ENCODE measurements at places on chromosomes 6 and 20.
A peak's percentile ranks its signal among the peaks of the same experiment; 100 is the strongest.

- DNase-seq, result no peak
These were observed 94.1 kb downstream of the CDH22 start for GRCh38 chr20:46213946-46214823.

DNA sequence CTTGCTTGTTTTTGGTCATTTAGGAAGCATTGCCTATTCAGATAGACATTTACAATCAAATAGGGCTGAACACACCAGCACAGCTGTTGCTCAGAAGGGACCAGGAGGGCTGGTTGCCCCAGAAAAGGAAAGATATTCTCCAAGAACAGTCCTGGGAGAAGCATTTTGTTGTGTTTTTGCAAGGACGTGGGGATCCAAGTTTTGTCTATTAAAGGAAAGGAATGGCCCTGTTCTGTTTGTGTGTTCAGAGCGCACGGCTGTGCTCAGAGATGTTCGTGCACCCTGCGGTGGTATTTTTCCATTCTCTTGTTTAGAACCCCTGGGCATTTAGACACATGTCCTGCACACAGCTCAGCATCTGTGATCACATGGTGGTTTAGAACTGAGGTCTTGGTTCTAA lies 82.5 kb downstream of the TXNDC5 start:
- DNase-seq, result no peak

DNA sequence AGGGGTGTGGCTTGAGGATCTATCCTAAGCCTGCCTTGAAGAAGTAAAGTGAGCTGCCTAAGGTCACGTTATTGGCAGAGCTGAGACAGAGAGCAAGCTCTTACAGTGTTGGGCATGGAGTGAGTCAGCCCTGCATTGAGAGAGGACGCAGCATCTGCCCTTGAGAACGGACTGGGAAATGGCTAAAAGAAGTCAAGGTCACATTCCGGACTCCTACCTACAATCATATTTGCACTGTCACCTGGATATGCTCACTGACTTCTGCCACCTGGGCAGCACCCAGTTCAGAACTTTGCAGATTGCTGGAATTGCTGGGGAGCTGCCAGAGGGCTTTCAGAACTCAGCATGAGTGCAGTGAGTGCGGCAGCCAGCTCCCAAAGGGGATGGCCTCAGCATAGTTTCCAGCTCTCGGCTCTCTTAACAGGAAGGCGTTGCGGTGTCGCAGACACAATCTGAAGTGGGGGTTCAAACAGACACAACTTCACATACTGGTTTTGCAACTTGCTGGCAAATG lies 199.3 kb upstream of the SGK1 start:
- DNase-seq, result no peak

DNA sequence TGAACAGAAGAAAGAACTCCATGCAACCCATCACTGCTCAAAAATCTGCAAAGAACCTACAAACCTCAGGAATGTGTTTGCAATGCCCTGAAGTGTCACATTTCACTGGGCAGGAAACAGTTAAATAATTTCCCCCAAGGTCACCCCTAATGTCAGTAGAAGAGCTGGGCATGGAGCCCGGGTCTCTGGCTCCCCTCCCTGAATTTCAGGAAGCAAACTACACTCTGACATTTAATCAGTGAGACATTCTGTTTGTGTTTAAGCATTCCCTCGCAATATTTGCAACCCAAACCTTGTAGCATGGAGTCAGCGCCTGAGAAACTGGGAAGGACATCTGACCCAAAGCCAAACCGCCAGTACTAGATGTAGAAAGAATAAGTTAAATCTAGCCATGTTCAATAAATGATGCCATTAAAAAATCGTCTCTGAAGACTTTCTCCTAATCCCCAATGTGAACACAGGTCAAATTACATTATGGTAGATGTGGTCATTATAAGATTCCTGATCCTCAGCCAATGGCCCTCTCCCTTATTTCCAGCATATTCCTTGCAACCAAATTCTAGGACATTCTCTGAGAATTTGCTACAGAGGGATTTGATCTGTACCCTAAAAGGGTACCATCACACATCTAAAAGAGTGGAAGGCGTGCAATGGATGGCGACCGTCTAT lies 91.2 kb upstream of the ADTRP start:
- no peak for DNase-seq

GRCh38 chr6:161117308-161117707 lies 125.7 kb downstream of the MAP3K4 start:
- DNase-seq, result no peak

DNA sequence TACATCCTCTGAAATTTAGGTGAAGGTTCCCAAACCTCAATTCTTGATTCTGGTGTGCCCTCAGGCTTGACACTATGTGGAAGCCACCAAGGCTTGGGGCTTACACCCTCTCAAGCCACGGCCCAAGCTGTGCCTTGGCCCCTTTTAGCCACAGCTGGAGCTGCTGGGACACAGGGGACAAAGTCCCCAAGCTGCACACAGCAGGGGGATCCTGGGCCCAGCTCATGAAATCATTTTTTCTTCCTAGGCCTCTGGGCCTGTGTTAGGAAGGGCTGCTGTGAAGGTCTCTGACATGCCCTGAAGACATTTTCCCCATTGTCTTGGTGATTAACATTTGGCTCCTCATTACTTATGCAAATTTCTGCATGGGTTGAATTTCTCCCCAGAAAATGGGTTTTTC lies 37.3 kb upstream of the BACH2 start:
- no peak for DNase-seq

DNA sequence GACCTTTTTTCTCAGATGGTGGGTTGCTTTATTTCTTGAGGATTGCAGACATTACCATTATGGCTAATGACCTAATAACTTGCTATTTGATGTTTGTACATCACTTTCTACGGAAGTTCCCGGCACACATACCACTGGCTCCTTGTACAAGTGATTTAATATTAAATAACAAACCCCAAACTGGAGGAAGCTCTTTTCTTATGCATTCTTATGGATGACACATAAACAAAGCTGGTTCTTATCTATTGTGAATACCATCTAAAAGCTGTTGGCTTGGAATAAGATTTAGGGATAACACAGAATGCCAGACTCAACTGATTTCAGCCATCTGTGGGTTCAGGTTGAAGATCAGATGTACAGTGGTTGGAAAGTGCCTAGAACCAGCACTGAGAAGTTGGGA lies 272.6 kb downstream of the TSHZ2 start:
- DNase-seq, result no peak

GRCh38 chr20:24783631-24784492 lies 165.2 kb upstream of the CST7 start:
- peak; percentile 88 for DNase-seq

GRCh38 chr6:149065658-149066556 lies 251.6 kb upstream of the TAB2 start:
- DNase-seq, result peak; percentile 76

GRCh38 chr20:5918856-5919625 lies 31.3 kb downstream of the TRMT6 start:
- peak; percentile 34 for DNase-seq

GRCh38 chr6:164113637-164114036 lies 699.1 kb downstream of the QKI start:
- DNase-seq, result no peak

DNA sequence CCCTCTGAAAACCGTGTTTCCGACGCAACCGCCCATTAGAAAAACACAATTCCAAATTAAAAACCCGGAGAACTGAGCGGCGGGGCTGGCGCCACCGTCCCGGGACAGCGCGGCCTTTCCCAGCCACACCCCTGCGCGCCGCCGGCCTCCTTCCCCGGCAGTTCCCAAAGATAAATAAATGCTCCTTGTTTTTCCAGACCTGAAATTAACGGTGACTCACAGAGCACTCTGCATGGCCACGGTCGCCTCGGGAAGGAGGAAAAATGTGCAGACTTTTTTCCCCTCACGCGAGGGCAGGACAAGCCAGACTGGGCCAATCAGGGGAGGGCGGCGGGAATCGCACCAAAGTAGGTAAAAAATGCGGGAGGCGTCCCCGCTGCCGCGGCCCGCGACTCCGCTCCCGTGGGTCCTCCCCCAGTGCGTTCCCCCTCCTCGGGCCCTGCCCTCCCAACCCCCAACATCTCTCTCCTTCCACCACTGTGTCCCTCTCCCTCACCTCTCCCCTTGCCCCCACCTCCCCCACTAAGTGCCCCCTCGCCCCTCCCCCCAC lies 828 bp upstream of the DSTN start:
- DNase-seq, result peak; percentile 28

DNA sequence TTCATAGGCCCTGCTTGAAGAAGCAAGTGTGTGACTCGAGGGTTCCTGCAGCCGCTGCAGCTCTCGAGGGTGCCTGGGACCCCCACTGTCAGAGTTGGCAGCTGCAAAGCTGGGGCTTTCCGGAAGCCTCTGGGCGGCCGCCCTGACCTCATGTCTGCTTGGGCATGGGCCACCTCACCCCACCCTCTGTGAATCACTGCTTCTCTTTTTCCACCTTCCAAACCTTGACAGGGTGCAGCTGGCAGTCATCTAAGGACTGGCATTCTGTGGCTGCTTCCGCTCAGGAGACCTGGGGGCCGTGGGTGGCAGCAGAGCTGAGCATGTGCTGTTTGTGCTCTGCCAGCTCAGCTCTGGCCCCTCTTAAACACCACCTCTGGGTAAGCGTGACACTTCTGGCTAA lies 32.0 kb downstream of the ERMARD start:
- DNase-seq, result no peak

DNA sequence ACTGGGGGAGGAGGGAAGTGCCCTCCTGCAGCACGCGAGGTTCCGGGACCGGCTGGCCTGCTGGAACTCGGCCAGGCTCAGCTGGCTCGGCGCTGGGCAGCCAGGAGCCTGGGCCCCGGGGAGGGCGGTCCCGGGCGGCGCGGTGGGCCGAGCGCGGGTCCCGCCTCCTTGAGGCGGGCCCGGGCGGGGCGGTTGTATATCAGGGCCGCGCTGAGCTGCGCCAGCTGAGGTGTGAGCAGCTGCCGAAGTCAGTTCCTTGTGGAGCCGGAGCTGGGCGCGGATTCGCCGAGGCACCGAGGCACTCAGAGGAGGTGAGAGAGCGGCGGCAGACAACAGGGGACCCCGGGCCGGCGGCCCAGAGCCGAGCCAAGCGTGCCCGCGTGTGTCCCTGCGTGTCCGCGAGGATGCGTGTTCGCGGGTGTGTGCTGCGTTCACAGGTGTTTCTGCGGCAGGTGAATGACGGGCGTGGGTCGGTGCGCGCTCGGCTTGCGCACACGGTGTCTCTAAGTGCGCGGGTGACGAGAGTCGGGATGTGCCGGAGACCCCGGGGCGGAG lies at the start of gene CDKN1A:
Gene CDKN1A, plus strand, starts transcription at position 227 of the 555 bp plus-strand sequence. CDS start 5,388 bp downstream, outside the sequence.
- peak; percentile 95 for DNase-seq

DNA sequence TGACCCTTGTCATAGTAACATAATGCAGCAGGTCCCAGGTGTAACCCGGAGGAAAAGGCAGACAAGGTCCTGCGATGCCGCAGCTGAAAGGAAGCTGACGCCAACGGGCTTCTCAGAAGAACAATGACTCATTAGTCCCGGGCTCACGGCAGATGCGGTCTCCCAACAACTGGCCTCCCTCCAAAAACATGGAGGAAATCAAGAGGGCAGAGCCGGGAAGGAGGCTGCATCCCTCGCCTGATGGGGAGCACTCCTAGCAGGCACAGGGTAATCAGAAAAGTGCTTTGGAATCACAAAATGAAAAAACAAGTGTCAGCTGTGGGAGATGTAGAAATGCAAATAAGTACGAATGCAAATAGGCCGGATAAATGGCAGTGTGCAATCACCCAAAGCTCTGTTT lies 165.2 kb upstream of the AGPAT4 start:
- DNase-seq, result peak; percentile 66

DNA sequence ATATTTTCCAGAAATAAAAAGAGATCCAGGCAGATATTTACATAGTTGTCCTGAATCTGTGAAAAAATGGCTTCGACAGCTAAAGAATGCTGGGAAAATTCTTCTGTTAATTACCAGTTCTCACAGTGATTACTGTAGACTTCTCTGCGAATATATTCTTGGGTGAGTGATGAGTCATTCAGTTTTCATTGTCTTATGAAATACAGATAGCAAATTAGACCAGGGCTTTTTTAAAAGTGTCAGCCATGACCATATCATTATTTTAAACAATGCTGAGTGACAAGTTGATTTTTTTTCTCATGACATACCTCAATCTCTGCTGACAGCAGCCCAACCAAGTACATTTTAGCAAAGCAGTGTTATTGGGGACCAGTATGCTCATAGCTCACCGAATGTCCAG lies 32.8 kb downstream of the TSPYL4 start:
- DNase-seq, result no peak

DNA sequence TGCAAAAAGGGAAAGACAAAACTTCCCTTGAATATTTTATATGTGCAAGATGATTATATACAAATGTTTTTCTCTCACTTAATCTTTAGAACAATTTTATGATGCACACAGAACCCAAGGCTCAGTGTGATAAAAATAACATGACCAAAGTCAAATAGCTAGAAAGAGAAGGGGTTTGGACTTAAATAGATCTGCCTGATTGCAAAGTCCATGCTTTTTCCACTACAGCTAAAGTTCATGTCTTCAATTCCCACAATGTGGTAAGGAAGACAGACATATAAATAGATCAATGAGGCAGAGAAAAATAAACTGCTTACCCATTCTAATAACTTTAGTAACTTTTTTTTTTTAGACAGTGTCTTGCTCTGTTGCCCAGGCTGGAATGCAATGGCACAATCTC lies 143.8 kb downstream of the CDK19 start:
- DNase-seq, result no peak

DNA sequence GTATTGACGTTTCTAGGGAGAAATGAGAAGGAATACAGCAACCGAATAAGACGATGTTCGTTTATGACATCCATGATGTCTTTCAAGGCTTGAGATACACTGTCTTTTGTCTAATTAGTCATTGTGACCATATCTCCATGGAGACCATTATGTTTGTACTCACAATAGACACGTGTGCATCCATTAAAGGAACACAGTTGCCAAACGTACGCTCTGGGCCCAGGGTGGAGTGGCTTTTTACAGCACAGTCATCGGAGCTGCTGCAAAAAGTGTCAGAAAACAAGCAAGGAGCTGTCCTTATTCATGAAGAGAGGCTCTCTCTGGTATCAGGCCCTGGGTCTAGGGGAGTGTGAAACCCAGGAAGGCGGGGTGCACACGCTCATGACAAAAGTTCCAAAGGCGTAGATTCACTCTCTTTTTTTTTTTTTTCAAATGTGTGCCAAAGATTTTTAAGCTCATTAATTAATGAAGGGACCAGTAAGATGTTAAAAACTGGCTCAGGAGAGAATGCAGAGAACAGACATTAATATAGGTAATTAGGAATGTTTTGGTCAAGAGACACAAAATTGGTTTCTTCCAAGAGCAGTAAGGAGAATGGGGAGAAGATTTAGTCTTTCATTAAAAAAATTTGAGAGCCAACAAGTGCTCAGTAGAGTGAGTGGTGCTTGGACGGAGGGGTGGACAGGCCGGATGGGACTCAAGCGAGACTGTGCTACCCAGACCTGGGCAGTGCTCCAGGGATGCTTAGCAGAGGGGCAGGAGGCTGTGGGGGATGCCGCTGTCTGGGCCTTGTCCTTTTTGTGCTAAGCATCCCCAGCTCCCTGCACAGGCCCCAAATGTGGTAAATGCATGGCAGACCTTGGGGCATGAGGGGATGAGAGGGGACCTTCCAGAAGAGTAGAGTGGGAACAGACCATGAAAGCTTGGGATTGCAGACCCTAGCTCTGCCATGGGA lies 34.9 kb upstream of the GTSF1L start:
- no peak for DNase-seq

GRCh38 chr6:52547647-52548352 lies 29.1 kb downstream of the TRAM2 start:
- DNase-seq, result peak; percentile 53
